Astrocyte of the spinal cord (primary cell): ENCODE measurements at places on chromosomes 16 and 17.
A peak's percentile ranks its signal among the peaks of the same experiment; 100 is the strongest.

DNA sequence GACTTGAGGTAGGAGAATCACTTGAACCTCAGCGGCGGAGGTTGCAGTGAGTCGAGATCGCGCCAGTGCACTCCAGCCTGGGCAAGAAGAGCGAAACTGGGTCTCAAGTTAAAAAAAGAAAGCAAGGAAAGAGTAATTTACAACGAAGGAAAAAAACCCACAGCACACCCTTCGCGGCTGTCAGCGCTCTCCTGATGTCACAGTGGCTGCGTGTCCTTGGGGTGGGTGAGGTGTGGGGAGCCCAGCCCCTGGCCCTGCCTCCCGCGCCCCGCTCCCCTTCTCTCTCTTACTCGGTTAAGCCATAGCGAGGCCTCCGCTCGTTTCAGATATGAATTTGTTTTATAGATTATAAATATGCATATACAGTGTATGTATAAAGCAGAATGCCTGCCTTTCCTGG is 740 bp upstream of the JPT2 start:
- no peak for DNase-seq

DNA sequence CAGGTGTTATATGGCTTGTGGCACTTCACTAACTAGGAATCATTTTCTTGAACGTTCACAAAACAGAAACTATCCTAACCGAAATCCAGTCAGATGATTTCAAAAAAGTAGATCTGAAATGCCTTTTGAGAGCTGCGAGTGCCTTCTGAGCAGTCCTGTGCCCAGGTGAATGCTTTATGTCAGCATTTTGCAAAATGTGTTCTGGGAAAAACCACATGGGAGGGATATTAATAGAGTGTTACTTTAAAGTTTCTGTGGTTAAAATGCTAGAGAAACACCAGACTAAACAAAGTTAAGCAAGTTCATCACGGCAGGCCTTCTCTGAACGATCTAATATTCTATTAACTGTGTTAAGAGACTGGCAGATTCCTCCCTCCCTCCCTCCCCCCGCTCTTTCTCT is 15.8 kb upstream of the RGS9 start:
- no peak for DNase-seq

GRCh38 chr16:4886151-4886550 is 38.9 kb downstream of the UBN1 start:
- DNase-seq = no peak

DNA sequence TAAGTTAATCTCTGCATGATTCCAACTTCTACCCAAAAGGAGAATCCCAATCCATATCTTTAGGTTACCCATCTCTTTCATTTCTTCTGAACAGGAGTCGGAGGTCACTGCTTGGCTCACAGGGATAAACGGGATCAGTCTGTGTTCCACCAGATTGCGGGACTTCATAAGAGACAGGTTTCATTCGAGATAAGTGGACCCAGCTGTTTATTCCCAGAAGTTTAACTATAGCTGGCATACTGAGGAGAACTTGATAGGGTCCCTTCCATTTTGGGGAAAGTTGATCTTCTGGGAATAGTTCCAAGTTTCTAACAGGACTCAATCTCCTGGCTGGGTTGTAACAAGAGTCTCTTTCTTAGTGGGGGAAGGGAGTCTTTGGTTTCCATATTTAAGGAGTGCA is 45.4 kb upstream of the ARL4D start:
- no peak for DNase-seq

GRCh38 chr16:56005958-56006357 is 130.8 kb upstream of the CES5A start:
- no peak for DNase-seq

GRCh38 chr16:48280546-48280945 is 33.2 kb upstream of the ABCC11 start:
- no peak for DNase-seq

DNA sequence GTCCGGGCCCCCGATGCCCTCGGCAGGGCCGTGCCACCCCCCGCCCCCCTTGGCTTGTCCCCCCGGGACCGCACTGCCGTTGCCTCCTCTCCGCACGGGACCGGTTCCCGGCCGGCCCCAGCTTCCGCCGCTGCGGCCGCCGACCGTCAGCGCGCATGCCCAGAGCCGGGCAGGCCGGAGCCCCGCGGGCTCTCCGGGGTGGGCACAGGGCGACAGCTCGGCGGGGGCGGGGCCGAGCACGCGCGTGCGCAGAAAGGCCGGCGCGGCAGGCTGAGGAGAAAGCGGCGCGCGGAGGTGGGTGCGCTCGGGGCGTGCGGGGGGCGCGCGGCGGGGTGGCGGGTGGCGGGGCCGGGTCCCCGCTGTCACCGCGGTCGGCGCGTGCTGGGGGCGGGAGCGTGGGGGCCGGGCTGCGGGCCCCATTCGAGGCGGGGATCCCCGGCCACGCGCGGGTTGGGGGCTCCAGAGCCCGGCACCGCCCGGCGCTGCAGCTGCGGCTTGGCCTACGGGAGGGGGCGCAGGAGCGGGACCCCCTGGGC is at the start of gene TBC1D24:
TSS of gene TBC1D24 (plus strand) at position 251 of the 536 bp plus-strand sequence. CDS start 21,022 bp downstream, outside the sequence.
- DNase-seq = peak; percentile 71

DNA sequence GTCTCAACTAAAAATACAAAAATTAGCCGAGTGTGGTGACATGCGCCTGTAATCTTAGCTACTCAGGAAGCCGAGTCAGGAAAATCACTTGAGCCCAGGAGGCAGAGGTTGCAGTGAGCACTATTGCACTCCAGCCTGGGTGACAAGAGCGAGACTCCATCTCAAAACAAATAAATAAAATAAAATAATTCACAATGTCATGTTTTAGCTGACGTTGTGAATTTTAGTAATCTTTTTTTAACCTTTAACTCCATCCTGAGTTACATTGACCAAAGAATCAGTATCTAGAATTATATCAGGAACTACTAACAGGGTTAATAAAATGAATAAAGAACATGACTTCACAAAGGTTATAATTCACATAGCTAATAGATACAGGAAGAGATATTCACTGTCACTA is 5.9 kb downstream of the RBL2 start:
- no peak for DNase-seq

DNA sequence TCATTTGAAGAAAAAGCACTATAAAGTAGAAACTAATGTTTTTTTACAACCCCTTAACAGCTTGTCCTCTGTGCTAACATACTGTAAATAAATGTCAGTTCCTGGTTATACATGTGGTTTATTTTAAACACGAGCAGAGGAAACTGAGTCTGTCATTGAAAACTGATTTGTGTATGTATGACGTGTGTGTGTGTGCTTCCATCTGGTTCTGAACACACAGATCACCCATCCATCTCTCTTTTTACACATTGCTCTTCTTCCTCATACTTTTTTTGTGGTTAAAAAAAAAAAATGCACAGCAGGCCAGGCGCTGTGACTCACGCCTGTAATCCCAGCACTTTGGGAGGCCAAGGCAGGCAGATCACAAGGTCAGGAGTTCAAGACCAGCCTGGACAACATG is 49.5 kb downstream of the ZNF423 start:
- DNase-seq = peak; percentile 56

GRCh38 chr17:2980904-2981246 is 82.5 kb downstream of the OR1D5 start:
- DNase-seq = no peak

DNA sequence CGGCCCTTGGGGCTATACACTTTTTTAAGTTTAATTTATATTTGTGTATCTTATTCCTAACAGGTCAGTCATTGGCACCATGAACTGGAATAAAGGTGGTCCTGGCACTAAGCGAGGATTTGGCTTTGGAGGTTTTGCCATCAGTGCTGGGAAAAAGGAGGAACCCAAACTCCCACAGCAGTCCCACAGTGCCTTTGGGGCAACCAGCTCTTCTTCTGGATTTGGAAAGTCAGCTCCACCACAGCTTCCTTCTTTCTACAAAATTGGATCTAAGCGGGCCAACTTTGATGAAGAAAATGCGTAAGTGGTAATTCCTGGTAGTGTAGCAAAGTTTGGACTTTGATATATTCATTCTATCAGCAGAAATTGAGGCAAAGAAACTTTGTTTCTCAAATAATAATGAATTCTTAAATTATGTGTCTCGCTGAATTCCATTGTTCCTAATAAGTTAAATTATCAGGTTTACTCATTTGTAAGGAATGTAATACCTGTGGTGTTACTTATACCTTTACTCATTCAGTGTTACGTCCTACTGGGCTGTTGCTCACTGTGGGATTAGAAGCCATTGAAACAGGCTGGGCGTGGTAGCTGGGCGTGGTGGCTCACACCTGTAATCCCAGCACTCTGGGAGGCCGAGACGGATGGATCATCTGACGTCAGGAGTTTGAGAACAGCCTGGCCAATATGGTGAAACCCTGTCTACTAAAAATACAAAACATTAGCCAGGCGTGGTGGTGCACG is 13.2 kb downstream of the DDX42 start:
- no peak for DNase-seq

DNA sequence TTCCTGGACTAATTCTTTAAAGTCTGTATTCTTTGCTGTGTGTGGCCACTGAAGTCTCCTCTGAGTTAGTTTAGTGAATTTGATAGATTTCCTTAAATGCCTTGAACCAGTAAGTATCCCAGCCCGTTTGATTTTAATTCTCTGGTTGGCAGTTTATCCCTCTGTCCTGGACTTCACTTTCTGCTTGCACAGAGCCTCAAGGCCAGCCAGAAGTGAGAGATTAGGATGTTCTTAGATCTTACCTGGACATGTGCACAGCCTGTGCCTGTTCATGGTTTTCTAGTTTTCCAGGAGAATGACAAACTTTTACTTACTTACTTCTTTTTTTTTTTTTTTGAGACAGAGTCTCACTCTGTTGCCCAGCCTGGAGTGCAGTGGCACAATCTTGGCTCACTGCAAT is 10.8 kb upstream of the SLC38A7 start:
- no peak for DNase-seq

DNA sequence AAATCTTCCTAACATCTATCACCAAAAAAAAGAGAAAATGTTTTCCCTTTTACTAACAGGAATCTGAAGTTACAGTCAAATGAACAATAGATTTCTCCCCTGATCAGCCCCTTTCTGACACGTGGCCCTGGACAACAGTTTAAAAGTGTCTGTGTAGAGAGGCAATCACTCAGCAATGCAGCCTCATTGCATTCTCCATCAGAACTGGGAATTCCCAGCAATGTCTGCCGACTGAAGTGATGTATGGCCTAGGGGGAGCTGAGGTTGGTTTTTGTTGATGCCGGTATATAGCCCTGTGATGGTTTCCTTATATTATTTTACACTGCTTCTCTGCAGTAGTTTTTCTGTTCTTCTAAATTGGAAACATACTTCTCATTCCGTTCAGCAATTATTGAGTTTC is 904.3 kb upstream of the CDH8 start:
- no peak for DNase-seq

DNA sequence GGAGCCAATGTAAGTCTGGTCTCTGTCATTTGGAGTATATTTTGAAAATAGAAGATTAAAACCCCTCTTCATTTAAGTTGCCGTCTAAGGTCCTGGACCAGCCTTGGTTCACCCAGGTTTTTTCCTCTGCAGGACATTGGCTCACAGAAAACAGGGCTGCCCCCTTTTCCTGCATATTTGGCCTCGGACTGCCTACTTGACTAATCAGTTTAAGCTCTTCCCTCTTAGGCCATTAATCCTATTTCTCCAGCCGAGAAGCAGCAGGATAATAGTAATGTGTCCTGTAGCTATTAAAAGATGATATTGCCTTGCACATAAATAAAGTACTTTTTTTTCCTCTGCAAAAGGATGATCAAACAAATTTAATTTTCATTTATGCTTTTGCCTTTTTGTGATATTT is 52.1 kb downstream of the PRKCA start:
- DNase-seq = peak; percentile 17

- DNase-seq = no peak
These were observed 8.4 kb upstream of the CLEC18A start for GRCh38 chr16:69942627-69943170.

DNA sequence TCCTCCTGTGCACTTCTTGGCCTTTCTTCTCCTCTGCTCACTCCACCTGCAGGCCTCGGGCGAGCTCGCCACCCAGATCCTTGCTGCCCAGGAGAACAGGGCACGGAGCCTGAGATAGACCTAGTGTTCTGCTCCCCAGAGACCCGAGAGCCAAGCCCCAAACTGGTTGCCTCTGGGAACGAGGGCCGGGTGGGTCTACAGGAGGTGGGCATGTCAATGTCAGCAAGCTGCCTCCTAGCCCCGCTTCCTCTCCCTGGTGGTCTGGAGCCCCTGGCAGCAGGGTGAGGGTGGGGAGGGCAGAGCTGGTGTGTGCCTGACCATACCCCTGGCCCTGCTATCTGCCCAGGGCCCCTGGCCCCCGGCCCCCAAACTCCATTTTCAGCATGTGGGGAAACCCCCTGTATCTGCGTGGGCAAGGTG is 841 bp upstream of the NDRG4 start:
- DNase-seq = no peak

DNA sequence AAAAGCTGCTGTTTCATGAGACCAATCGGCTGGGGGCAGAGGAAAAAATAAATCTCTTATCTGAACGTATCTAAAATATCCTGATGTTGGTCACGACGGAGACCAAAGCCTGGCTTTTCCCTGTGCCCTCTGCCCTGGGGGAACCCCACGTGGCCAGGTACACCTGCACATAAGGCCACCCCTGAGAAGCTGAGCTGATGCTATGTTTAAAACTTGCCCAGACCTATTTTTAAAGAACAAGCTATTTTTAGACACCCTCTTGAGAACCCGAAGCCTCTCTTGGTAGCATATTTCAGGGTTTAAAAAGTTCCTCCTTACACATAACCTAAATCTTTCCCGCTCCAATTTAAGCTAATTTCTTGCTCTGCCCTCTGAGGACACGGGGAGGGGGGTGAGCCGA is 210.4 kb downstream of the GSG1L start:
- DNase-seq = no peak

DNA sequence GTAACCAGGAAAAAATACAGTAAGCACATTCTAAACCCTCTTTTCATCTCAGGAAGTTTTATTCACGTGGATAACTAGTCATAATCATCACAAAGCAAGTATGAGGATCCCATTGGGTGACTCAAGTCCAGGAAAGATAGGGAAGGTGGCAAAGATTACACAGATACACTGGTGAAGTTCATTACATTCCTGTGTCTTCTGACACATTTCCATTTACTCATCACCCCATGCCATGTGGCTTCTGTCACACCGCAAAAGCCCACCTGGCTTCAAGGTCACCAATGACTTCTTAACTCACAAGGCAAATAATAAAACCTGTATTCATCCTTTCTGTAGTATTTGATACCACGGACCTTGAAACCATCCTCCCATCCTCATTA is 17.0 kb downstream of the HS3ST3A1 start:
- no peak for DNase-seq

GRCh38 chr16:86424398-86424797 is 85.9 kb upstream of the FOXF1 start:
- no peak for DNase-seq

DNA sequence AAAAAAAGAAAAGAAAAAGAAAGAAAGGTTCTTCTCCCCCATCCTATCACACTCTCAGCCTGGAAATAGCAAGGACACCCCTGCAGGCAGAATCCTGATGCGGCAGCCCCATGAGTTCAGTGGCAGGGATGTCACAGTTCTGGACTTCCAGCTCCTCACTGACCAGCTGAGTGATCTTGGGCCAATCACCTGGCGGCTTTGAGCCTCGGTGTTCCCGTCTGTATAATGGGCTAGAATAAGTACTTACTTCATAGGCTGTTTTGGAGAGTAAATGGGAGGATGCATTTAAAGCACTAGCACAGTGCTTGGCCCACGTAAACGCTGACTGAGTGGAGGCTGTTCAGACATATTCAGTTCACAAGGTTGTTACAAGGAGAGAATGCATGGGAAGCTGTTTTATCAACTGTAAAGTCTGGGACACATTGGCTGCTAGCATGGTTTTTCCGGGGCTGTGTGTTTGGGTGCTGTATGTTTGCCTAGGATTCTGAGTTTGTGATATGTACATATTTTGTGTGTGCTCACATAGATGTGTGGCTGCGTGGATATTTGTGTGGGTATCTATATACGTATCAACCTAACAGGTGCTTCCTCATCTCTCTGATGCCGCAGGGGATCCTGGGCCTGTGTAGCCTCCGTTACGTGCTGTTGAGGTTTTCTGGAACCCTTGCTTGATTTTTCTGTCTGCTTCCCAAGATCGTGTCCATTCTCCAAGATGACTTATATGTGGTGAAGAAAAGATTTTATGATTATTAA is 3.4 kb downstream of the BHLHA9 start:
- DNase-seq = no peak
